ENCODE measurements at places on chromosomes 5 and 9. TPM values are rescaled to one million over a fixed set of nuclear protein-coding genes. Genes with fewer than 3 reads are reported as not detected.

RETREG1 gene
- 6.6 TPM for total RNA-seq

NR2F1 gene
- total RNA-seq = 63.0 TPM

TTC23L gene
- total RNA-seq = under 0.01 TPM

WWC1 gene
- 0.33 TPM for total RNA-seq

FREM1 gene
- total RNA-seq = 0.11 TPM

CSF1R gene
- 0.25 TPM for total RNA-seq
